Stimulated activated CD4-positive, alpha-beta T cell treated with anti-CD3 and anti-CD28 coated beads, Interleukin-1b, Interleukin-23, amount 100 ng/mL, for 1 hour (primary cell): ENCODE measurements at places on chromosomes 2 and 18.

- no peak for DNase-seq
These were observed 31.9 kb upstream of the GALNT14 start for GRCh38 chr2:31170071-31170698.

GRCh38 chr18:28735731-28736130 is 558.8 kb upstream of the CDH2 start:
- no peak for DNase-seq

GRCh38 chr2:191618046-191618780 is 59.7 kb upstream of the NABP1 start:
- no peak for DNase-seq

DNA sequence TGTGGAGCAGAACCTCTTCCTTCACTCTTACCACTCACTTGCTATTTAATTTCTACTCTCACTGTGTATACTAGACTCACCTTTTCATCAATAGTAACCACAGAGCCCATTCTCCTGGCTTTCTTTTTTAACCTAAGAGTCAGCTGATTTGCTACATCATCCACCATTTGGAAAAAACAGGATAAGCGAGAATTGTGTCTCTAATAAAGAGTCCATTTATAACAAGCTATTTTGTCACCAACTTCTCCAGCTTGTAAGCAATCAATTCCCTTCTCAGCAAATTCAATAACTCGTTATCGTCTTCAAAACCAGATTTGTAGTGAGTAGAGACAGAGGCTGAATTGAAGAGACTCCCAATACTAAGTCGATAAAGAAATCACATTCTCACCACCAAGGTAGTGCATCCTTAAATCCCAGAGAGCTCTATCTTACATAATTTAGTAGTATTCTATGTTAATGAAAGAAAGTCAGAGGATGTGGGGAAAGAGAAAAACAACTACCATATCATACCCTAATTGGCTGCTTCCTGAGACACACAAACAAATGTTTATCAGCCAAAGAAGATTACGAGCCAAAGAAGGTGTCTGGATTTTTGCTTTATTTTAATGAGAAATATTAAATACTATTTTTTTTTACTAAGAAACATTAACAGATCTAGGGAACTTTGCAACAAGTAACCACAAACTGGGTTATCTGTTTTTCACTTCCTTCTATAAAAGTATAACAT is 52.5 kb upstream of the SPTBN1 start:
- DNase-seq: no peak

DNA sequence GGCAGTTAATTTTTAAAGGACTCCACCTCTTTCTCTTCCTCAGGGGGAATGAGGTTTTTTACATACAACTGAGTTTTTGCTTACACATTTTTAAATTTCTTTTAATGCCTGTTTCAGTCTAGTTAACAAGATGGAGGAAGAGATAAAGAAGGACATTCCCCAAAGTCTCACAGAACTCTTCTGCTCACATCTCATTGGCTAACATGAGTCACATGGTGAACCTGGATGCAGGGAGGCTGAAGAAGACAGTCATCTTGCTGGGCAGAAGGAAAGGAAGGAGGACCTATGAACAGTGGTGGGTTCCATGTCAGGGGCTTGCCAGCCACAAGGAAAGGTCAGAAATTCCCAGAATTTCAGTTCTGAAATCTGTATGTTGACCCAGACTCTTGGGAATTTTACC is 10.4 kb upstream of the ST8SIA5 start:
- no peak for DNase-seq

DNA sequence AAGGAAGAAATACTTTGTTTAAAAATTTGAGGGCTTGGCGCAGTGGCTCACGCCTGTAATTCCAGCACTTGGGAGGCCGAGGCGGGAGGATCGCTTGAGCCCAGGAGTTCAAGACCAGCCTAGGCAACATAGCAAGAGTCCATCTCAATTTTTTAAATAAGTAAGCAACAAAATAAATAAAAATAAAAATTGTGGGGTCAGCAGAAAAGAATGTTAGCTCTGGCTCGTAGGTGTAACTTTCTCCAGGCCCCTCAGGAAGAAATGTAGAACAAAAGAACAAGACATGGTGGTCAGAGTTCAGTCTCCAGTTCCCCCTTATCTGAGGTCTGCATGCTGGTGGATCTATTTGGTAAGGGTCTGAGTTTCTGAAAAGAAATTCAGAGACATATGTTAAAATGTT is 20.4 kb upstream of the PDCL3 start:
- DNase-seq: no peak

GRCh38 chr18:51907687-51908597 is 432.1 kb upstream of the DCC start:
- DNase-seq: no peak

DNA sequence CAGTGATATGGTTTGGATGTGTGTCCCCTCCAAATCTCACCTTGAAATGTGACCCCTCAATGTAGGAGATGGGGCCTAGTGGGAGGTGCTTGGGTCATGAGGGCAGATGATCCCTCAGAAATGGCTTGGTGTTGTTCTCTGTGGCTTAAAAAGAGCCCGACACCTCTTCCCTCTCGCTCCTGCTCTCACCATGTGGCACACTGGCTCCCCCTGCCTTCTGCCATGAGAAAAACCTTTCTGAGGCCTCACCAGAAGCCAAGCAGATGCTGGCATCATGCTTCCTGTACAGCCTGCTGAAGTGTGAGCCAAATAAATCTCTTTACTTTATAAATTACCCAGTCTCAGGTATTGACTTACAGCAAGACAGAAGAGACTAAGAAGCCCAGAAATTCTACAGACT is 357.1 kb downstream of the NRXN1 start:
- DNase-seq: no peak

DNA sequence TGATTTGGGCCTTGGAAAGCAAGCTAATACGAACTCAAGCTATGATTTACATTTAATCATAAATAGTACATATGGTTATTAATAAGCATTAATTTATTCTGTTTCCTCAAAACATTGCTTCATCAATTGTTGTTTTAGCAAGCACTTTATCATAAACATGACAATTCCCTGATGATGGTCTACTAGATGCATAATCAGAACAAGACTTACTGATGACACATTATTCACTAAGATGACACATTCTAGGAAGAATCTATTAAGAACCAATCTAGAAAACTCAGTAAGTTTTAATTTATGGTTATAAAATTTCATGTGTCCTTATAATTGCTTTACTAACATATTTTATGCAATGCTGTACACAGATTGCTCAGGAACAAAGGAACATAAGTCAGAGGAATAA is 815.2 kb downstream of the ERBB4 start:
- no peak for DNase-seq

GRCh38 chr2:181655519-181655918 is 1.4 kb downstream of the CERKL start:
- no peak for DNase-seq

DNA sequence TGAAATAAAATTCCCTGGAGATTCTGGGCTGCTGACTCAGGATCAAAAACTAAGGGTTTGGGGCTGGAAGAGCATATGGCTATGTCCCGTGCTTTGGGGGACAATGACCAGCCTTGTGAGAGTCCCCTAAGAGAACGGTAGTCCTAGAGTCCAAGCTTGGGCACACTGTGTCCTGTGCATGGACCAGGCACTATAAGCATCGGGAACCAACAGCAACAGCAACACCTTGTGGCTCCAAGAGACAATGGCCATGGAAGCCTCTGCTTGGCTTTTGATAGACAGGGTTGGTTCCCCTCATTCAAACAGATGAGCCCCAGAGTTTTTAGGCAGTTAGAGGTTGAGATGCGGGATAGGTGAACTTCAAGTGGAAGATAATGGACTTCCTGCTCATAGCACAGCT is 294.4 kb upstream of the CHAC2 start:
- DNase-seq: no peak

DNA sequence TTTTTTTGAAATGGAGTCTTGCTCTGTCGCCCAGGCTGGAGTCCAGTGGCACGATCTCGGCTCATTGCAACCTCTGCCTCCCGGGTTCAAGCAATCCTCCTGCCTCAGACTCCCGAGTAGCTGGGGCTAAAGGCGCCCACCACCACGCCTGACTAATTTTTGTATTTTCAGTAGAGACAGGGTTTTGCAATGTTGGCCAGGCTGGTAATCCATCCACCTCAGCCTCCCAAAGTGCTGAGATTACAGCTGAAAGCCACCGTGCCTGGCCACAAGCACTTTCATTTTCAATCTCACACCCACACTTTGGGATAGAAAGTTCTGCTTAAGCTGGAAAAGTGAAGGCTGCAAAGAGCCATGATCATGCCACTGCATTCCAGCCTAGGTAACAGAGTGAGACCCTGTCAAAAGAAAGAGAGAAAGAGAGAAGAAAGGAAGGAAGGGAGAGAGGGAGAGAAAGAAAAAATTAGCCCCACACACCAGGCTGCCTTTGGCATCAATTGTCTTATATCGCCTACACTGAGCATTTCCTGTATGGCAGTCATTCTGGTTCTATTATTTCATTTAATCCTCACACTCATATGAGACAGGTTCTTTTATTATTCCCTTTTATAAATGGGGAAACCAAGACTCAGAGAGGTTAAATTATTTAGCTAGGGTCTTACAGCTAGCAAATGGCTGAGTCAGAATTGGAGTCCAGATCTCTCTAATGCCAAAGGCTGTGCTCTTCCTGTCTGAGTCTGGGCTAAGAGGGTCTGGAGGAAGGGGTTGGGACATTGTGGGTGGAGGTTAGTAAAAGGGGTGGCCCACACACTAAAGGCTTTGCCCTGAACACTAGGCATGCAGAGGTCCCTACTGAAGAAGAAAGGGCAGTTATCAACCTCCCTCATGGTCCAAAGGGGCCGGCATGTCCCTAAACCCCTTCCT is 37.9 kb upstream of the PKDCC start:
- DNase-seq: no peak

- no peak for DNase-seq
These were observed 1791.8 kb upstream of the PIK3C3 start for GRCh38 chr18:40163254-40163653.

DNA sequence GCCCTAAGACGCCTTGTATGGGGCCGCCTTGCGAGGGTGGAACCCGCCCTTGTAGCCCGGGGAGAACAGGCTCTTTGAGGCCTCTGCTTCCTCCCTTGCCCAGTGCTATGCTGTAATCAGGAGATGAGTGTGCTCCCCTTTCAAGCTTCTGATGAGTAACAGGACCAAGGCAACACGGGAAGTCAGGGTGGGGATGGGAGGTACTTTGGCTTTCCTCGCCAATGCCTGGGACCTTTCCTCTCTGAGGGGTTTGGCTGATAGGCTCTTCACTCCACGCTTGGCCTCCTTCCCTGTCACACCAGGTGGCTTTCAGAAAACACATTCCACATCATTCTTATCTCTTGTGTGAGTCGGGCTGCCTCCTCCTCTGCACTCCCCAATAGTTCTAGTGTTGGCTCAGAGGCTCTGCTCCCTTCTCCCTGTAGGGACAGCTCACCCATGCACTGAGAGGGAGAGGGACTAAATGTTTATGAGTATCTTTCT is 223.7 kb upstream of the TRIB2 start:
- no peak for DNase-seq

GRCh38 chr2:43083710-43084698 is 142.4 kb downstream of the ZFP36L2 start:
- DNase-seq: no peak

- no peak for DNase-seq
These were observed 102.3 kb downstream of the SGPP2 start for GRCh38 chr2:222526480-222527277.

GRCh38 chr2:69517410-69517809 is 80.2 kb upstream of the NFU1 start:
- no peak for DNase-seq

DNA sequence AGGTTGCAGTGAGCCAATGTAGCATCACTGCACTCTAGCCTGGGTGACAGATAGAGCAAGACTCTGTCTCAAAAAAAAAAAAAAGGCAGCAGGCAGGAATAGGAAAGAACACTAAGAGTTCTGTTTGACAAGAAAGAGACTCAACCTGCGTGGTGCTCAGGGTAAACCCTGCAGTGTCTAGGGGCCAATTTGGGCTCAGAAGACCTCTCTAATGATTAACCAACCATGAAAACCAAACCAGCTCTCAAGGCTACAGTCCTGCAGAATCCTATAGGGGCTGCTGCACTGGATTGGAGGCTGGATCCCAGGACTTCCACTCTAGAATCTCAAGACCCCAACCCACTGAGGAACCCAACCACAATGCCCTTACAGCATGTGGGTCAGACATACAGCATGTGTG is 2.4 kb downstream of the TRABD2A start:
- DNase-seq: no peak

GRCh38 chr2:179981085-179981484 is 26.0 kb downstream of the CWC22 start:
- no peak for DNase-seq

DNA sequence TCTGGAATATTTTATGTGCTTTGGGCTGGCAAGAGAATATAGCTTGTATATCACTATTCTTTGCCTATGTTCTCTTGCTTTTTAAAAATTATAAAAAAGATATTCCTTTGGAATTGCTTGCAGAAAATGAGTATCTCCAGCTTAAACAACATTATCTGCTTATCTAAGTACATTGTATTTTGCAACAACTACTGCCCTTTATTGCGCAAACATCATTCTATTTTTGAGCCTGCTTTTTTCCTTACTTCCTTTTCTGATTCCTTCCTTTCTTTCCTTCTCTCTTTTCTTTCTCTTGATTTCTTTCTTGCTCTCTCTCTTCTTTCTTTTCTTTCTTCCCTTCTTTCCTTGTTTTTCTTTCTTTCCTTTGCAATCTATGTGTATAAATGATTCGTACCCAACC is 74.0 kb downstream of the UNC80 start:
- DNase-seq: no peak

DNA sequence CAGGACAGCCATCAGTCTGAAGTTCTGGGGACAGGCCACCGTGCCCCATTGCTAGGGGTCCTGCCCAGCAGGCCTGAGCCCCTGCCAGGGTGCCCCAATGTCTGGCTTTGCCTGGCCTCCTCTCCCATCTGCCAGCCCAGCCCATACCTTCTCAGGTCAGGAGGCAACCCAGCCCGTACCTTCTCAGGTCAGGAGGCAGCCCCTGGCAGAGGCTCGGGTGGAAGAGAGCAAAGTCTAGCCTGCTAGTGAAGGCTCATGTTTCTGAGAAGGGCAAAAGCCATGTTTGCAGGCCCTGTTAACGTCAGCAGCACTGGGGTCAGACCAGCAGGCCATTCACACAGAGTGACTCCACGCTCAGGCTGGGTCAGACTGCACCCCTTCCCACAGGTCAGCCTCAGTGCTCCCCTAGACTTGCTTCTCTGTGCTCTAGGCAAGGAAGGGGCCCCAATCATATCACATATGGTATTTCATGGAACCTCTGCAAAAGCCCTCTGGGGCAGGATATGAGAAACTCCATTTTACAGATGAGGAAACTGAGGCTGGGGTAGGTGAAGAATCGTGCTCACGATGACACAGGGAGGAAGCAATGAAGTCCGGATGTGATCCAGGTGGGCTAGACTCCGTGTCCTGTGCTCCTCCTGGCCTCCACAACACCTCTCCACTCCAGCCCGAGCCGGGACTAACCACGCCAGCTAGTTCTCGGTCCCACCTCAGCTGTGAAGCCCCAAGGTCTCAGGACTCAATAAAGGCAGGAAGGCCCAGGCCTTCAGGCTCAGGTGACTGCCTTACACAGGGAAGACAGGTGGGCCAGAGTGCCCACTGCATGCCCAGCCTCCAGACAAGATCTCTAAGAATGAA is 9.5 kb downstream of the SDC1 start:
- no peak for DNase-seq

- DNase-seq: no peak
These were observed 52.9 kb downstream of the DPYSL5 start for GRCh38 chr2:26900831-26901321.
